ENCODE measurements at places on chromosomes 12 and 14. TPM values are rescaled to one million over a fixed set of nuclear protein-coding genes. Genes with fewer than 3 reads are reported as not detected.
A peak's percentile ranks its signal among the peaks of the same experiment; 100 is the strongest.

TRIM9 gene
- total RNA-seq = 0.19 TPM

VCPKMT gene
- 30.4 TPM for total RNA-seq

DIO3 gene
- not detected for total RNA-seq

GALNT6 gene
- total RNA-seq = 13.7 TPM

KRT85 gene
- not detected for total RNA-seq

TSHR gene
- total RNA-seq = not detected

CCDC197 gene
- total RNA-seq = not detected

TAS2R42 gene
- not detected for total RNA-seq

RAD52 gene
- total RNA-seq = 8.1 TPM

DNA sequence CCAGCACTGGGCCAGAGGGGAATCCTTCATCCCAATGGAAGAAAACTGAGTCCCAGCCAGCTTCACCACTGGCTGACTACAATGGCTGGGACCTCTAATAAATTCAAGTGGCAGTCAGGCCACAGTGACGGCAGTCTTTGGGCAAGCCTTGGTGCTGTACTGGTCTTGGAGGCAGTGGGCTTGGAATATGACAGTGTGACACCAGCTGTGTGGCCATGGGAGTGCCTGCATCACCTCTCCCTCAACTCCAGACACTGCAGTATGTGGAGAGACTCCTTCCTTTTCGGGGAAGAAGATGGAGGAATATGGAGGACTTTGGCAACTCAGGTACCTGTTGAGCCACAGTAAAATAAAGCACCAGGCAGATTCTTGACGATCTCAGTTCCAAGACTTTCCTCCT is 16.0 kb upstream of the CD163L1 start:
- DNase-seq = no peak

DNA sequence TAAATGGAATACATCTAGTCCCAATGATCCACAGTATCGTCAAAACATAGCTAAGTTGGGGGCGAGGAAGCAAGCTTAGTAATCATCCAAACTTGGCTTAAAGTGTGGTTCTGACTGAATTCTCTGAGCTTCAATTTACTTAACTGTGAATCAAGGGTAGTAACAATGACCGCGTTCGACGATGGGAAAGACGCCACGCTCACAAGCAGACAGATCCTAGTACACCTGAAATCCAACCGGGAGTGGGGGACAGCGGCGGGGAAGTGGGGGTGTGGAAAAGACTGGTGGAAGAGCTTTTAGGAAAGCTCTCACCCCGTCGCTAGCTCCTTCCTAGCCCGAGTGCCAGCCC is 433 bp downstream of the COX16 start:
- DNase-seq = no peak

DNA sequence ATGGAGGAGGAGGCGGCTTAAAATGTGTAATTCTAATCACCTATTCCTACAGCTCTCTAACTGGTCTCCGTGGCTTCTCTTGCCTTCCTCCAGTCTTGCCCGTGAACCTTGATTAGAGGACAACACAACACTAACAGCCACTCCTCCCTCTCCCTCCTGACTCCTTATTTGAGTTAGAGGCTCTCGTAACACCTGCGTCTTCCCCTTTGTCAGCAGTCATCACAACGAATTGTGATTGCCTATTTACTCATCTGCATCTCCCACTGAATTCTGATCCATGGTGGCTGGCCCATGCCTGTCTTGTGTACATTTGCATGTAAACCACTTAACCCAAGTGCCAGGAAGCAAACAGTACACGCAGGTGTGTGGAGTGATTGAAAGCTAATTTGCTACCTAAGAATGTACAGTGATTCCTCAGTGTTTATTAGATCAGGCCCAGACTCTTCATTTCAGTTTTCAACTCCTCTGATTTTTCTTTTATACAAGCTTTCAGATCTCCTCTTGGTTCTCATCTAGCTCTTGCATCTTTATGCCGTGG is 154.5 kb downstream of the MON2 start:
- DNase-seq = no peak

DNA sequence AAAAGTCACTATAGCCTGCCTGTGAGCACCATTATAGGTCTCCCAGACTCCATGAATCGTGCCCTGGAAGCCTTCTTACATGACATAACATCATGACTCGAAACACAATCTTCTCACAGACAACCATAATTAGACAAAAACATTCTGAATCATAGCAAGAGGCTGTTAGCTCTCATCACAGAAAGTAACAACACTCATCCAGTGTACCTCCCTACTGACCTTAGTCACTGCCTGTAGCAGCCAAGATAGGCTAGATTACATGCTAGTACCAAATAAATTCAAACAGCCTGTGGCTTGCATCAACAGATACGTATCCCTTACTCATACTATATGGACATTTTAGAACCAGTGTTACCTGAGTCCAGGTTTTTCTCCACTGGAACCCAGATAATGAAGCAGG is 663.8 kb upstream of the FOXG1 start:
- DNase-seq = no peak

DNA sequence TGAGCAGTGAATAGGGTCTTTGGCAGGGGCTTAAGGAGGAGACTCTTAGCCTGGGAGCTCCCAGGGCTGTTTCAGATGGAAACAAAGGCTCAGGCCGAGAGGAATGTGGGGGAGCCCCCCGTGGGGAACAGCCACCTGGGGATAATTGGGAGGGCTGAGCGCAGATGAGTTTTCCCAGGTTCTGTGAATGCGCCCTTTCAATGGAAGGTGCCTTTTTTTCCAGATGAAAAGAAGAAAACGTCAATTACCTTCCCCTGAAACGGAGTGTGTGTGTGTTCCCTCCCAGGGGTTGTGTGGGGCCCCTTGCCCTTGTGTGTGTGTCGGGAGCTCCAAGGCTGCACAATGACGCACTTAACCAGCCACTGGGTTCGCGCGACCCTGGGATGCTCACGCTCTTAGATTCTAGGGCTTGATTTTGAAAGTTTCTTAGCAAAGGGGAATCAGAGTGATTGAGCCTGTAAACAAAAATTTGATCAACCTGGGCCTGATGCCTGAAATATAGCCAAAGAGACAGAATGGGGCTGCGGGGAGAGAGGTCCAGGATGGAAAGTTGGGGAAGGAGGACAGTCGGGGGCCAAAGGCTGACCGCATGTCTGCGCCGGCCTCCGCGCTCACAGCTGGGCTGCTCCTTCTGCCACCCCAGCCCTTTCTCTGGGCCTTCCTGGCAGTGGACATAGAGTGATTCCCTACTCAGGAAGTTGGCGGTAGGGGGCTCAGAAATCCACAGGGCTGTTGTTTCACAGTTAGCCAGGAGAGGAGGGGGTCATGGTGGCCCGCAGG is 14.6 kb downstream of the MEG3 start:
- no peak for DNase-seq

DNA sequence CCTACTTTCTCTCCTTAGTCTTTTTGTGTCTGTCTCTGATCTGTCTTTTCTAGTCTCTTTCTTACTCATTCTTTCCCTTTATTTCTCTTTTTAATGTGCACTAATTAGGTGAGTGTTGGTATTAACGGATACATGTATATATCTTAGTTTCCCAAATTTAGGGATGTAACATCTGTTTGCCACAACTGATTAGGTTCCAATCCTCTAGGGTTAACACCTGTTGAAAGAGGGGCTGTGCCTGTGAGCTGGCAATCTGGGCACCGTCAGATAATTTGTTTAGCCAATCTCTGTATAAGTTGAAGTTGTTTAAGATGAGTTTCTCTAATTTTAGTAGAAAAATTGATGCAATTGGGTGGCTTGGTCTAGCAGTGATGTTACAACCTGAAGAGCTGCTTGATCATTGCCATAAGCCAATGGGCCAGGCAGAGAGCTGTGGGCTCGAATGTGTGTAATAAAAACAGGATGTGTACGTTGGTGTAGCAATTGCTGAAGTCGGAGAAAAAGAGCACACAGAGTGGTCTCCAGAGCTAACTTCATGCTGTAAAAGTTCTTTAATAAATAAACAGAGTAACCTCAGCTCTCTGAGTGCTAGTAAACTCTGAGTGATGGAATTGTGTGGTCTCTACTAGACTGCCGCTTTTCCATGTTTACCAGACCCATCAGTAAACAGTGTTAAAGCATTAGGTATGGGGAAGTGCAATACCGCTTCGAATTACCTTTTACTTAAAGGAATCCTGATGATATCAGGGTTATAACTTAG is 18.3 kb upstream of the LYZ start:
- peak; percentile 36 for DNase-seq

DNA sequence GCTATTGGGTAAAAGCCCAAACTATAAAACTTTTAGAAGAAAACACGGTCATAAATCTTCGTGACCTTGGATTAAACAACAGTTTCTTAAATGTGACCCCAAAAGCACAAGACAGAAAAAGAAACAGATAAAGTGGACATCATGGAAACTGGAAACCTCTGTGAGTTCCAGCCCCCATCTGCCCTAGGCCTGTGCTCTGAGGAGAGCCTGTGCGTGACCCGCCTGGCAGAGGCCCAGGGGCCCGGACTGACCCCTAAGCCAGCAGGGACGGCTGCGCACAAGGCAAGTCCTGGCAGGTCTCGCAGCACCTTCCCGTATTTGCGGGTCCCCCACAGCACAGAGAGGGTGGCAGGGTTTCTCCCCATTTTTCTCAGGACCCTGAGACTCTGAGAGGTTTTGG is 76.0 kb downstream of the CHGA start:
- no peak for DNase-seq

GRCh38 chr12:45089411-45090075 is 38.6 kb upstream of the DBX2 start:
- DNase-seq = no peak

DNA sequence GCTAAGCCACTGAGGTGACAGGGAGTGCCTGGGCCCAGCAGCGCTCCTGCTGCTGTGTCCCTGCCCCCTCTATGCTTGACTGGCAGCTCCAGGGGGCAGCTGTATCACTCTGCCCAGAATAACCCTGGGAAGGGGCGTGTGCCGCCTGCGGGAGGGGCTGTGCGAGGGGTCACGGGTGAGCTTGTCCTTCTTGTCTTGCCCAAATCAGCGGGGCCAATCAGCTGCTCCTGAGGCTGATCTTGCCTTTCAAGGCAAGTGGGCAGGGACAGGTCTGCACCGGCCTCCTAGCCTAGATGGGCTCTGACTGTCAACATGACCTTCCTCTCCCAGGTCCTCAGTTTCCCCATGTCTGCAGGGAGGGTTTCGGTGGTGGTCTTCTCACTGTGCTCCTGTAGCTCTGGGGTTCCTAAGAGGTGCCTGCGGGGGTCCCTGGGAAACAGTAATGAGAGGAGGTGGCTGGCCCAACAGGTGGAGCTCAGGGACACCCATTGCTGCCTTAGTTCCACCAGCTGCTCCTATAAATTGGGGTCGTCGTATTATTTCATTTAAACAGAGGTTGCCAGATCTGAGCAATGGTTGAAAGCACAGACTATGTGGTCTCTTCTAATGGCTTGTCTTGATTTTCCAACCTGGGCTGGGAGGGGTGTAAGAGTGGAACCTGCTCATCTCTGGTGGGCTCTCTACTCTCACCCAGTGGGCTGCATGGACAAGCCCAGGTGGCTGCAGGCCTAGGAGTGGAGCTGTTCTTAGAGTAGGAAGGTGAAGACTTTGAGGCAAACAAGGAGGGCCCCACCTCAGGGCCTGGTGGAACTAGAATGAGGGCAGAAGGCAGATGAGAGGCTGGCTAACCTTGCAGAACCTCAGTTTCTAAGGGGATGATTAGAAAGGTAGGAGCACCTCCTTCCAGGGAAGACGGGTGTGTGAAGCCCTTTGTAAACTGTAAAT is 11.7 kb downstream of the RTL1 start:
- DNase-seq = no peak

- no peak for DNase-seq
Measured at GRCh38 chr12:19474147-19474546, 34.9 kb downstream of the AEBP2 start.

- DNase-seq = no peak
Measured at GRCh38 chr14:28496364-28496763, 270.2 kb upstream of the FOXG1 start.

DNA sequence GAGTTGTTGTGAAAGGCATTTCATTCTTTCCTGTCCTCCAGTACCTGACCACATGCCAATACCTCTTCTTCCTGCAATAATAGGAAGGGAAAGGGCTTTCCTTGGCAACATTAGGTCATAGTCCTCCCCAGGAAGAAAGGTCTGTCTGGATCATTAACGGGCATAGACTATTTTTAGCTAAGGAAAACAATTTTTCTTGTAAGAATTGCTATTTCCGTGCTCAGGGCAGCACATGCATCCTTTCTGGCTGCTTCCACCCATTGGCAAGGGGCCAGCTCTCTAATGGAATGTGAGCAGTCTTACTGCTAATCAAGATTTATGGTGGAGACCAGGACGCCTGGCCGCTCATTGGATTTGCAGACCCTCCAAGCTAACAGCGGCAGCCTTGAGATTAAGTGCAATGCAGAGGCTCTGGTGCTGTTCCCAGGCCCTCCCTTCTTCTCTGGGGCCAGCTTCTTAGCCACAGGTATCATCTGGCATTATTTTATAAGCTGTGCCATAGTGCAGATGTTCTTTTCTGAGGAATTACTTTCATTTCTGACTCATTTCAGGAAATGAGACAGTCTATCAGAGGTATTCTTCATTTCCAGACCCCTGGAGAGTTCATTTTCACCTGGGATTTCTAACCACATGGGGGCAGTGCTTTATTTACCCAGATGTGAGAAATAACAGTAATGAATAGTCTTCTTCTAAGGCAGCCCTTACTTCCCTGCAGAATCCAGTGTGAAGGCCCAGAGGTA is 52.9 kb downstream of the ANO6 start:
- no peak for DNase-seq

DNA sequence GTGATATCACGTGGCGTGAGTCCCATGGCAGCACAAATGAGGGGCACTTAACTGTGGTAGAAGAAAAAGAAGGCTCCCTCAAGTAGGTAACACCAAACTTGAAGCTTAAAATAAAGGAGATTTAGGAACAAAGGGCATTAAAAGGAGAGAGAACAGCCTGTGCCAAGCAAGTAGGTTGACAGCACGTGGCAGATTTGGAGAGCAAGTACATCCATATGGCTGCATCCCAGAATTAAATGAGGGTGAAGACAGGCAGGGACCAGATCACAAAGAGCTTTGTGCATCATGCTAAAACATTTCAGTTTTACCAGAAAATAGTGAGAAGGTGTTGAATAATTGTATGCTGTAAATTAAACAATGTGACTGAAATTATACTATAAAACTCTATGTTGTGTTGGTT is 32.8 kb downstream of the KCNMB4 start:
- DNase-seq = no peak

- DNase-seq = no peak
Measured at GRCh38 chr12:51529651-51529970, 61.4 kb upstream of the SCN8A start.

GRCh38 chr12:3542156-3542555 is 51.2 kb downstream of the PRMT8 start:
- DNase-seq = no peak

- no peak for DNase-seq
Measured at GRCh38 chr12:89645434-89645833, 63.2 kb downstream of the ATP2B1 start.
